ENCODE measurements at places on chromosomes 4 and X.

GRCh38 chrX:40304115-40304514, 206.4 kb upstream of the BCOR start:
- DNase-seq = no peak

- DNase-seq = no peak
These were observed 379.0 kb upstream of the RASGEF1B start for GRCh38 chr4:81850701-81851100.

DNA sequence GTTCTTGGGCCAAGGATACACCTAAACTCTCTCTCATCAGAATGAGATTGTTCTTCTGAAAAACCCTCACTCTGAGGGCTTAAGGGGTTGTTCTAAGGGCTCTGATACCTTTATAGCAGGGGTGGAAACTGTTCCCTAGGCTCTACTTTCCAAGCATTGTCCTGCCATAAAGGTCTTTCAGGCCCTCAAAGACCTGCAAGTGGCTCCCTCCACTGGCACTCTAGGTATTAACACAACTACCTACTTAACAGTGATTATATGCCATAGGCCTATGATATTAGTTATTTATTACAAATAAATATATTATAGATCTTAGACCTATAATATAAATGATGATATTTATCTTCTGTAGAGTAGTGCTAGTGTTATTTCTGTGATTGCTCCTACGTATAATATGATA, 473.7 kb upstream of the RPS6KA3 start:
- no peak for DNase-seq

GRCh38 chr4:80142394-80143306, 54.7 kb upstream of the PRDM8 start:
- DNase-seq = no peak

- DNase-seq = no peak
These were observed 110.1 kb downstream of the GBA3 start for GRCh38 chr4:22802876-22803275.

All from OCI-LY7 (cell line).